NCI-H345 (cell line): ENCODE measurements at places on chromosomes 1 and 21.
A peak's percentile ranks its signal among the peaks of the same experiment; 100 is the strongest.

- DNase-seq: no peak
Observed at GRCh38 chr1:245301162-245301580, 146.4 kb downstream of the KIF26B start.

GRCh38 chr1:160438935-160439334 is 38.6 kb downstream of the VANGL2 start:
- DNase-seq: no peak

GRCh38 chr1:46757247-46757955 is 38.5 kb upstream of the EFCAB14 start:
- peak; percentile 41 for DNase-seq

DNA sequence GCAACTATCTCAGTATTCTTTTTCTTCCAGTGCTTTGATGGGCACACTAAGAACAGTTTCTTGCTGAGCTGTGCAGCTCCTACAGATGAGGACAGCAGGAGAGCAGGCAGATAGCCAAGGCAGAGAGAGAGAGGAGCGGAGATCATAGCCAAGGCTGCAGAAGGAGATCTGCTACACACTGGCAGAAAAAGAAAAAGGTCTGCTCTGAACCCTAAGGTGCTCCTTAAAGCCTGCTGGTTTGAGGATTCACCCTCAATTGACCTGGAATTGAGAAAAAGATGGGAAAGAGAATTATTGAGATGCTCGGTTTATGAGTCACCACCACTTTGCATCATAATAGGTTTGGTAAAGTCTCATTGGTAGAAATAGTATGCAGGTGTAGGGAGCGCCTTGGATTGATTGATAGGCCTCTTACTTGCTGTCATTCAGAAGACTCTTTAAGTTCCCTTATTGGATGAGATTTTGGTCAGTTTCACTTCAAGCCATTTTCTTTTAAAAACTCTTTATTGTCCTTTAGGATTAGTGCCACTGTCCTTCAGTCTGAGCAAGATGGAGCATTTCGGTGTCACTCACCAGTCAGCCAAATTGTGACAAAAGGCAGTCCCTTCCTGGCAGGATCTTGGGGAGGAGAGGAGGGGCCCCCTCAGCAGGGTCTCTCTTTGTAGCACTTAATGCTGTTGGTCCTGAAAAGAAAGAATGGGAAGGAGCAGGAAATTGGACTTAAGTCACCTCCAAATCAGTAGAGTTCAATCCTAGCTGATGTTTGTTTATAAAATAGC is 685.0 kb downstream of the ADGRL2 start:
- DNase-seq: peak; percentile 46

- DNase-seq: no peak
Observed at GRCh38 chr21:14454016-14455009, 71.4 kb upstream of the HSPA13 start.

DNA sequence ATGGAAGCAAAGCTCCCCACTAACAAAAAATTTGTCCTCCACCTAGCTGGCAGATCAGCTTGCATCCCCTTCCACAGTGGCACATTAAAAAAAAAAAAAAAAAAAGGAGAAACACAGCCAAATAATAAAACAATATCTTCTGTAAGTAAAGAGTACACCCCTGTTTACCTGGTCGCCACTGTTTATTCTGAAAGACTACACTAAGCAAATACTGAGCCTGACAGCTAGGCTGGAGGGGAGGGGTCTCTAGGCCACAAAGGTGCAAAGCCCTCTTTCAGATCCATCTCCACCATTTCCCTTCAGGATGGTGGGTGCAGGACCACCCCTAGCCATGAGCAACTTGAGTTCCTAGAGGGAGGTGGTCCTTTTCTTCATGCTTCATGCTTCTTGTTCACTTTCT is 22.8 kb upstream of the SLC45A3 start:
- DNase-seq: peak; percentile 48

DNA sequence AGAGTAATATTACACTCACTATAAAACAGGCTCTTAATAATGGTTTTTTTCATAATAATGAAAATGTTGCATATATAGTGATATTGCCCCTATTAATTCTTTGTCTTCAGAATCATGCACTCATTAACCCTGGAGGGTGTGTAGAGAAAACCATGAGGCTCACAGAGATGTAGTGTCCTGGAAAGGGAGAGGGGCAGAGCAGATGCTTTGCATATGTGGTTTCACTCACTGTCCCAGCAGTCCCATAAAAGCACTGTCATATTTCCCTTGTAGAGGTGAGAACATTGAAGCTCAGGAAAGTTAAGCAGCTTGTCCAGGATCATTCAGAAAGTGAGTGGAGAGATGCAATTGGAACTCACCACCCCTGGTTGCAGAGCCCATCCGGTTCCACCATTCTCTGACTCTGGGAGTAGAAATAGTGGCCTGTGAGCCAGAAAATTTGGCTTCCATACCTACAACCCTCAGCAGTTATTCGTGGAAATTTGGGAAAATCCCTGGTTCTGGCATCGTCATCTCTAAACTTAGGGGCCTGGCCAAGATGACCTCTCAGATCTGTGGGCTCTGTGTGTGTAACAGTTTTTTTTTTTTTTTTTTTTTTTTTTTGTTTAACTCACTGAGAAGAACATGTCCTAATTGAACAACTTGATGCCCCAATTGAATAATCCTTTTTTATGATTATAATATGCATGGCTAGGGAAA is 86.4 kb downstream of the RGL1 start:
- no peak for DNase-seq

- DNase-seq: no peak
Observed at GRCh38 chr1:171998711-171999110, 157.4 kb downstream of the DNM3 start.

GRCh38 chr1:165862448-165862847 is 35.0 kb downstream of the UCK2 start:
- no peak for DNase-seq

- no peak for DNase-seq
Observed at GRCh38 chr21:46610018-46610701, 5.3 kb upstream of the S100B start.

DNA sequence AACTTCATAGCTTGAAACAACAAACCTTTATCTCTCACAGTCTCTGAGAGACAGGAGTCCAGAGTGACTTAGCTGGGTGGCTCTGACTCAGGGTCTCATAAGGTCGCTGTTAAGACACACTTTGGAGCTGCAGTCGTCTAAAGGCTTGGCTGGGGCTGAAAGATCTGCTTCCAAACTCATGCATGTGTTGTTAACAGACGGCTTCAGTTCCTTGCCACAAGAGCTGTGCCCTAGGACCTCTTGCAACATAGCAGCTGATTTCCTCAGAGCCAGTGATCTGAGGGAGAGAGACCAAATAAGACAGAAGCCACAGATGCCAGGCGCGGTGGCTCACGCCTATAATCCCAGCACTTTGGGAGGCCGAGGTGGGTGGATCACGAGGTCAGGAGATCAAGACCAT is 176.8 kb downstream of the DISC1 start:
- DNase-seq: no peak

DNA sequence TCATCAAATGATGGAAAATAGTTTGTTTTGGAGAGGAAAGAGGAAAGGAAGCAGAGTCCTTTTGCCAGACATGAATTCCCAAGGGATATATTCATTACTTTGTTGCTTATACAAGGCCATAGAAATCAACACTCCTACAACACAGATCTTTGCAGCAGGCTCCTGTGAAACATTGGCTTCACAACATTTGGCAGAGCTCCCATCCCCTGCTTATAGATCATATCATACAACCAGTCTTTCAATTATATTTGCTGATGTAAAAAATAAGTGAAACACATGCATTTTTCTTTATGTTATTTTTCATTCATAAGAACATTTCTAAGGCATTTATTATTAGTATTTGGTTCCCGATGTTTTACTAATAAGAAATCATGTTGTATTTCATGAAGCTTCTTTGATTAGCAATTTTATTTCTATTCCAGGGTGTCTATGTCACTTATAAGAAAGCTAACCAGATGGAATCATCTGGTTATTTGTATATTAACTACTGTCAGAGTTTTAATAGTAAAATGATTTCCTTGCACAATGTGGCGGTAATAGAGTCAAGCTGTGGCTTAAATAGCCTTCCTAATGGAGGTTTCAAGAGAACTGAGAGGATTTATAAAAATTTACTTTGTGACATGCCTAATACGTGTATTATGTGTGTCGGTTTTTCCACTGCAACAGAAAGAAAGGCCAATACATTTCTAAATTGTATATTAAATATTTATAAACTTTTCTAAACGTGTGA is 470.3 kb upstream of the NCAM2 start:
- DNase-seq: no peak

- no peak for DNase-seq
Observed at GRCh38 chr1:19435851-19436455, 49.4 kb downstream of the CAPZB start.

GRCh38 chr1:54818461-54819194 is 17.5 kb upstream of the TTC22 start:
- DNase-seq: no peak

GRCh38 chr1:62448221-62448933 is 11.5 kb downstream of the USP1 start:
- no peak for DNase-seq

DNA sequence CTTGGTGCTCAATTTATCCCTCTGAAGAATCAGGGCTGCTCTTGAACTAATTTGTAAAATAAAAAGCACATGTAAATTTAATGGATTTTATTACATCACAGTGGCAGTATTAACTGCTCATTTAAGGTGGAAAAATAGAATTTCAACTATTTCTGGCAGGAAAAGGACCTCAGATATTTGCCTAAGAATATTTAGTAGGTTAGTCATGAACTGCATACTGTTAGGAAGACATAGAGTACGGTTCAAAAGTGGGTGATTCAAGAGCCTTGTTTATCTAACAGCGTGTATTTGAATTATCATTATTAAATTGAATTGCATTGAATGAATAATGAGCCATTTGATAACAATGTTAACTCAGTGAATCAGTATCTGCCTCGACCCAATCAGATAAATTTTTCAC is 248.8 kb upstream of the PBX1 start:
- no peak for DNase-seq

DNA sequence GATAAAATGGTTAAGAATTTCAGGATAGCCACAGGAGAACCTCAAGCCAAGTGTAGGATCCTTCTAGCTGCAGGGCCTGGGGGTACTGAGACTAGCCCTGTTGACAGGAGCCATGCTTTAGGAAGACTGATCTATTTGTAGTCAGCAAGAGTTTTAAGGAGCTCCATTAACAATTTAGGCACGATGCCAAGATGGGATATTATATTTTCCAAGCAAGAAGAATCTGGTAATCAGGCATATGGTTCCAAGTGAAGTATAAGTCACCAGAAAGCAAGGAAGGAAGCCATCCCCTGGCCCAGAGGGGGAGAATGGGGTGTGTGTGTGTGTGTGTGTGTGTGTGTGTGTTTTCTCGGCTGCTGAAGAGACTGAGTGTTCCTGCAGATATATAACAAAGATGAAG is 7.0 kb downstream of the IFNAR2 start:
- DNase-seq: no peak

DNA sequence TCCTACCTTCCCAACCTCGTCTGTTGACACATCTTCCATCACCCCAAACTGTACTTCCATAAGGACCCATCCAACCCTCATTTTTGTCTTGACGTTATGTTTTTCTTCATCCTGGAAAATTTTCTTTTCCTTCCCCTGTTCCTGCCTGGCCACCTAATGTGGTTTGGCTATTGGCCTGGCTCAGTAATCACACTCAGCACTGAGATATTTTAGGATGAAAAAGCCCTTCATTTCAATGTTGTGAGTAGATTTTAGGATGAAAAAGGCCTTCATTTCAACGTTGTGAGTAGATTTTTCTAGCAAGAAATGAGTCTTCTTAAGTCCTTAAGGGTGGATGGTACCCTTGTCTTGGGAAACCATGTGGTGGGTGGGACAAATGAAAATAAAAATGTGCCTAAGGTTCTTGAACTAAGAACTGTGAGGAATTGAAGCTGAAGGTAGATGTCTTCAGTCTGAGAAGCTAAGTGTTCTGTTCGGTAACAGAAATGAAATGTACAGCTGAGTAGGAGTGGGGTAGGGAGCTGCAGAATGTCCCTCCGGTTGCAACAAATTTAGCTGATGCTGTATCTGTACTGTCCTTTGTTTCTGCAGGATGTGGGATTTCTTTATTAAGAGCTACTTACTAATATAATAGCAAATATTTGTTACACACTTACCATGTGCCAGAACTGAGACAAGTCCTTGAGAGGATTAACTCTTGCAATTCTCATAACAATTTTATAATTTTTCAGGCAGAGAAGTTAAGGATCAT is 36.1 kb downstream of the DNTTIP2 start:
- no peak for DNase-seq

DNA sequence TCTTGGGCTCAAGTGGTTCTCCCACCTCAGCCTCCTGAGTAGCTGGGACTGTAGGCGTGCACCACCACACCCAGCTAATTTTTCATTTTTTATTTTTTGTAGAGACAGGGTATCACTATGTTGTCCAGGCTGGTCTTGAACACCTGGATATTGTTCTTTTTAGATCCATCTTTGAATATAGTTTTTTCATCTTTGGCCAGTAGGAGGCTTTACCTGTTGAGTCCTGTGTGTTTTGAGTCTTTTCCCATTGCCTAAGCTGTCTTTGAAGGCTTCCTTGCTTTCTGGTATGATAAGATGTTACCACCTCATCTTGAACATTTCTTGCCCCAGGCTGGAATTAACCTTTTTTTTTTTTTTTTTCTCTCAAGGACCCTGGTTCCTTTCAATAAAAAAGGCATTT is 387.8 kb upstream of the RUNX1 start:
- DNase-seq: no peak

GRCh38 chr1:113868387-113869083 is 3.0 kb downstream of the PTPN22 start:
- DNase-seq: no peak

GRCh38 chr1:2271841-2272655 is 43.9 kb downstream of the SKI start:
- DNase-seq: no peak

GRCh38 chr1:44294588-44295007 is 60.5 kb downstream of the ERI3 start:
- DNase-seq: no peak

DNA sequence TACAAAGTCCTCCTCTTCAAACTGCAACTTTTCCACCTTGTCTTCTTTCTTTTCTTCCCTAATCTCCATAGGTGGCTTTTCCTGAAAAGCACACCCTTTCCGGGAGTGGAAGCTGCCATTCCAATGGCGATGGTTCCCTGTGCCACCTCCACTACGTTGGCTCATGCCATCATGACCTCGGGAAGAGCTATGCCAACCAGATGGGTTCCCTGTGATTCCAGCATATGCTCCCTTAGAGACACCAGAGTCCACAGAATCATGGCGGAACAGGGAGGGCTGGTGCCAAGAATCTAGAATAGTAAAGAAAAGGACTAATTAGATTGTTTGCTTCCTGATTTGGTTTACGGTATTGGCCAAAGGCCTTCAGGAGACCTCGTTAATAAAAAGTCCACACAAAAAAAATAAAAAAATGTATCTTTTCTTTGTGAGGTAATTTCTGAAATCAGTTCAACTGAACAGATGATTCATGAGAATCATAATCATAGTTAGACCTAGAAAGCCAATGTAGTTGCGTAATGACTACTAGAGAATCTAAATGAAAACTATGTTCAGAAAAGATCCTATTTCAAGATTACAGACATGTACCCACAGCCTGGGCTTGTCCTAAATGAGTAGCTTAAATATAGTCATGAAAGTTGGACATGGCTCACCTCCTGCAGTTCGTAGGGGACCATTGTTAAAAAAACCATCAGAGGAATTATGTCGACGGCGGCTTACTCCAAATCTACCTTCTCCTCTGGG is 30.9 kb upstream of the CCDC17 start:
- no peak for DNase-seq

- peak; percentile 41 for DNase-seq
Observed at GRCh38 chr1:245213066-245213831, 58.5 kb downstream of the KIF26B start.
